ENCODE measurements at places on chromosomes 4 and X. TPM values are rescaled to one million over a fixed set of nuclear protein-coding genes. Genes with fewer than 3 reads are reported as not detected.

Gene MAGEC1
- polyA plus RNA-seq = not detected

Gene ATOH1
- not detected for polyA plus RNA-seq

DNA sequence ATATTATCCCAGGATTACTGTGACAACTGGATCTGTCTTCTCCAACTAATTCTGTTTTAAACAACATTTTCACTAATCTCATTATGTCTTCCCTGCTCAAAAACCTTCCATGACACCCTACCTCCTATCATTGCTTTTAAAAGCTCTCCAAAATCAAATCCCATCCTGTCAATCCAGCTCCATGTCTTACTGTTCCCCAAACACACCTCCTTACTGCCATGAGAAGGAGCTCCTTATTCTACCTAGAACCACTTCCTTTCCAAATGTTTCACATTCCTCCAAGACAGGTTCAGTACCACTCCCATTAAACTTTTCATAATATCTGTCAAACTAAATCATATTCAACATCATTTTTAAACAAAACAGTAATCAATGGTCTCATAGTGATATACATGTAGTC is 66.9 kb upstream of the WDR17 start:
- no peak for DNase-seq
- no peak overlapping the region for H3K27ac ChIP-seq
- no peak overlapping the region for H3K4me3 ChIP-seq
- no peaks in the 10 kb centered on the region for H3K36me3 ChIP-seq
- peaks cover 16% of the 10 kb centered on the region for H3K27me3 ChIP-seq

DNA sequence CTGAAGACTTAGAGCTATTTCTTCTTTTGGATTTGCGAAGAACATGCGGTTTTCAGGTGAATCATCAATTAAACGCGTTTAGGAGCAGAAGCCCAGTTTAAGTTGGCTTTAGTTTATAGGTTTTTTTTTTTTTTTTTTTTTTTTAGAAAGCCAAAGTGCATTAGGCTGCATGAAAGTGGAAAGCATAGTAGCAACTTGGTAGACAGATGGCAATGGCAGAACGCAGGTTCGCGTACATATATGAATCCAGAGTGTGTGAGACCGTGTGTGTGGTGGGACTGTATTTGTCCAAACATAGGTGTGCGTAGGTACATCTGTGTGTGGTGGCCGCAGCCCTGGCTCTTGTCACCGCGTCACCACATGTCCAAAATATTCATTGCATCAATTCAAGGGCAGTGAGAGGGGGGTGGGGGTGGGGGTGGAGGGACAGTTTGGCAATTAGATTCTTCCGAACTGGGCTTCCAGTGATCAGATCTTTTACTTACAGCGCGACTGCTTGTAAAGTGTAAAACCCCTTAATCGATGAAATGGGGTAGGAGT is 901 bp downstream of the JADE1 start:
- H3K4me1 ChIP-seq = peaks cover 7% of the 10 kb centered on the region
- H3K27ac ChIP-seq = peak overlapping the region; percentile 89
- H3K27me3 ChIP-seq = peaks cover 18% of the 10 kb centered on the region
- peak overlapping the region; percentile 94 for H3K4me3 ChIP-seq
- no peaks in the 10 kb centered on the region for H3K36me3 ChIP-seq

GRCh38 chr4:185217408-185217975 is 8.1 kb downstream of the SNX25 start:
- no peak overlapping the region for H3K4me3 ChIP-seq
- no peaks in the 10 kb centered on the region for H3K27me3 ChIP-seq
- DNase-seq = no peak
- H3K36me3 ChIP-seq = no peaks in the 10 kb centered on the region
- H3K4me1 ChIP-seq = no peaks in the 10 kb centered on the region
- H3K27ac ChIP-seq = no peak overlapping the region

DNA sequence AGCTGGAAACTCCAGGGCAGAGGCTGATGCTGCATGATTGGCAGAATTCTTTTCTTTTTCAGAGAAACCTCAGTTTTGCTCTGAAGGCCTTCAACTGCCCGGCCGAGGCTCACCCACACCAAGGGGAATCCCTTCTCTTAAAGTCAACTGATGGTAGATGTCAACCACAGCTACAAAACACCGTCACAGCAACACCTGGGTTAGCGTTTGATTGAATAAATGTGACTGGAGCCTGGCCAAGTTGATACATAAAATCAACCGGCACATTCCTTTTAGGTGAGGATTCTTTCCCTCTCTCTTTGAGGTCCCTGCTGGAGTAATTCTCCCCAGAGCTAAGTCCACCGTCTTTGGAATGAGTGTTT is 15.2 kb upstream of the KIAA0232 start:
- H3K4me1 ChIP-seq = no peaks in the 10 kb centered on the region
- no peak overlapping the region for H3K27ac ChIP-seq
- no peaks in the 10 kb centered on the region for H3K27me3 ChIP-seq
- no peak for DNase-seq
- no peaks in the 10 kb centered on the region for H3K36me3 ChIP-seq
